ENCODE measurements at places on chromosomes 16 and 17. TPM values are rescaled to one million over a fixed set of nuclear protein-coding genes. Genes with fewer than 3 reads are reported as not detected.

Gene HOXB8
- total RNA-seq: 7.8 TPM

Gene MILR1
- 1.0 TPM for total RNA-seq

Gene HOXB6
- 4.0 TPM for total RNA-seq

Gene XYLT1
- total RNA-seq: 0.67 TPM

Gene RCVRN
- not detected for total RNA-seq

Gene TVP23A
- total RNA-seq: not detected

Gene PRKCB
- total RNA-seq: 0.15 TPM

Gene C1QL1
- 33.0 TPM for total RNA-seq

Gene CSNK1D
- total RNA-seq: 180 TPM
